ENCODE measurements at places on chromosomes 5 and 9.

- DNase-seq: no peak
Observed at GRCh38 chr9:105117234-105117633, 127.2 kb upstream of the SLC44A1 start.

GRCh38 chr5:172904643-172905345, 54.4 kb upstream of the RPL26L1 start:
- no peak for DNase-seq

- no peak for DNase-seq
Observed at GRCh38 chr9:126665644-126666035, 51.9 kb downstream of the LMX1B start.

- no peak for DNase-seq
Observed at GRCh38 chr9:91937056-91937455, 13.0 kb downstream of the ROR2 start.

DNA sequence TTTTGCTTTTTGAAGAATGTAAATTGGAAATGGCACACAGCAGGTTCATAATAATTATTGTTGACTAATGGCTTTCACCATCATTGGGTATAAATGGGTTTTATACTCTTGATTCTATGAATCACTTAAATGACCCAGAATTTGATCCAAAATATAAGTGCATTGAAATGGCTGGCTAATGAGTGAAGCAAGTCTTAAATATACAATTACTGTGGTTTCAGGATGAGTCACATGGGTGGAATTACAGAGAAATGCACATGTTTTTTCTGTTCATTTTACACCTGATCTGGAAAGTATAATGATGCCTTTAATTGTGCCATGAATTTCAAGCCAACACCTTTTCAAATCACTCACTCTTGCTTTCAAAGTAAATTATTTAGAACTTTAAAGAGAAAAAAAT, 380.8 kb upstream of the CD180 start:
- no peak for DNase-seq

- no peak for DNase-seq
Observed at GRCh38 chr5:91141642-91142041, 241.5 kb downstream of the ARRDC3 start.

DNA sequence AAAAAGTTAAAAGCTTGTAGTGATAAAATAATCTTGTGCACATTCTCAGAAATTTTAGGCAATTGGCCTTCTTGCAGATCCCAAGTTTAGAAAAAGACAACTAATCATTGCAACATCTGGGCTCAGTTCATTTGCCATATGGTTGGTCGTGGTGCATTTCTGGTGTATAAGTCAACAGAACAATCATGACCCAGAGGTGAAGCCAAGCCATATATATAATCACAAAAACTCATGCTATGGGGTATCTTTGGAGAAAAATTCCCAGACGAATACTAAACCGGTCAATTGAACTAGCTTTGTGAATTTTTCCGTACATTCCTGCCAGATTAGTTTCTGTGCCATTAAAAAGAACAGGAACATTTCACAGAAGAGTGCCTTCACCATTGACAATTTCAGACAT, 50.3 kb downstream of the FYB1 start:
- DNase-seq: no peak

GRCh38 chr5:181233801-181234454, 9.8 kb downstream of the RACK1 start:
- DNase-seq: no peak

DNA sequence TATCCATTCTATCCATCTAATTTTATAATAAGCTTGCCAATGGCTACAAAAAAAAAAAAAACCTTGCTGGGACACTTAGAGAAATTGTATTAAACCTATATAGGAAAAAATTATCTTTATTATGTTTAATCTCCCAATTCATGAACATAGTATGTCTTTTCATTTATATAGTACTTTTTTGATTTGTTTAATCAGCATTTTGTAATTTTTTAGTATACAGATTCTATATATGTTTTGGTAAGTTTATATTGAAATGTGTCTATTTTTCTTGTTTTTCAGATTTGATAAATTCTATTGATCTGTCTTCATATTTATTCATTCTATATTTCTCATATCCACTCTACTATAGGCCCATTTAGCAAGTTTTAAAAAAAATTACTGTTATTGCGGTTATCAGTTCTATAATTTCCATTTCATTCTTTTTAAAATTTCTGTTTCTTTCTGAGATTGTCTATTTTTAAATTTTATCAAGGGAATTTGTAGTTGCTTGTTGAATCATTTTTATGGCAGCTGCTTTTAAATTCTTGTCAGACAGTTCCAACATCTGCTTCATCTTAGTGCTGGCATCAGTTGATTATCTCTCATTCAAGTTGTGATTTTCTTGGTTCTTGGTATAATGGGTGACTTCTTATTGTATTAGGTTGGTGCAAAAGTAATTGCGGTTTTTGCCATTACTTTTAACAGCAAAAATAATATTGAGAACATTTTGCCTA, 170.1 kb upstream of the S1PR3 start:
- DNase-seq: no peak

GRCh38 chr5:76604838-76605237, 18.4 kb downstream of the F2RL2 start:
- DNase-seq: no peak

DNA sequence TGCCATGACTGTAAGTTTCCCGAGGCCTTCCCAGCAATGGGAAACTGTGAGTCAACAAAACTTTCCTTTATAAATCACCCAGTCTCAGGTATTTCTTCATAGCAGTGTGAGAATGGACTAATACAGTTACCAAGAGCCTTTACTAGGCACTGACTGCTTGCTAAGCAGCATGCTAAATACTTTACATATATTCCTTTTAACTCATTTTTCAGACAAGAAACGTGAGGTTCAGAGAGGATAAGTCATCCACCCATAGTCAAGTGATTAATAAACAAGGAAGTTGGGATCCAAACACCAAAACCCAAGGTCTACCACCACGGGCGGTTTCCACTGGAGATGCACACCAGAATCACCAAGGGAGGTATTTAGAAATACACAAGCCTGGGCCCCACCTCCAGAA, 50.8 kb downstream of the GABBR2 start:
- DNase-seq: no peak

DNA sequence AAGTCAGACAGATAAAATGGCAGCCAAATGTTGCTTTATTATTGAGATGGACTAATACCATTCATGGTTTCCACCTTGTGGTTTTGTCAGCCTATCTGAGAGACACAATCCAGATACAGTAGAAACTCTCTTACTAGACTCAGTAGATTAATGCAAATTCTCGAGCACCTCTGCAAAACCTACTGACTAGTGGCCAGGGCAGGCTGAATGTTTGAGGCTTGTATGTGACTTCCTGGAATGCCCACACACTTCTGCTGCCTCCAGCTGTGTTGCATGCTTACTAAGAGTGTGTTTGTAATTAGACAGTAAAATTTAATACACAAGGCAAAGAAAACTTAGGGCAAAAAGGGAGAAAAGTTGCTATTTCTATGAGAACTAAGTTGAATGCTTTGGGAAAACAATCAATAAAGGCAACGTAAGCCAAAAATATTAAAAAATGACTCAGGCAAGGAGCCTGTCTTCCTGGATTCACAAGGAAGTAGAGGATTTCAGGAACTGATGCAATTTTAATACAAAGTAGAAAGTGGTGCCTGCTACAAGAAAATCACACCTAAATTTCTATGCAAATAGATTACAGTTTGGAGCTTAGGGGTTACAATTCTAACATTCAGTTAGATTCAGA, 30.2 kb upstream of the CCNG1 start:
- no peak for DNase-seq

- DNase-seq: no peak
Observed at GRCh38 chr5:68333649-68334552, 118.3 kb downstream of the PIK3R1 start.

GRCh38 chr5:142737179-142737578, 33.0 kb upstream of the ARHGAP26 start:
- DNase-seq: no peak

- no peak for DNase-seq
Observed at GRCh38 chr5:175572886-175573285, 85.0 kb upstream of the HRH2 start.

- no peak for DNase-seq
Observed at GRCh38 chr9:138051586-138052321, 174.2 kb downstream of the CACNA1B start.

- DNase-seq: no peak
Observed at GRCh38 chr5:173010547-173011464, 27.2 kb downstream of the ATP6V0E1 start.

DNA sequence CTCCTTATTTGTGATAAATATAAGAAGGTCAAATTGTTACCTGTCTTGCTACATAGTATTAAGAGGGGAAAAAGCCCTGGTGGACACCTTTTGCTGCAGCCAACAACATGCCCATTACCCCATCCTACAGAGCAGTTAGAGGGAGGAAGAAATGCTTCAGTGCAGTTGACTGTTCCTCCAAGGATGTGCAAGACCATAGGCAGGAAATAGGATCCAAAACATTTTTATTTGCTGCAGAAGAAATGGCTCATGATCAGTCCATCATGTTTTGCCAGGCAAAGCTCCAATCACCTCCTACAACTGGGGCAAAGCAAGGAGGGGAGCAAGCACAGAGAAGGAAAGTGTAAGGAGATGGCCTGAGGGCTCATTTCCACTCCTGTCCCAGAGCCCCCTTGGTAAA, 399.1 kb upstream of the PIK3R1 start:
- no peak for DNase-seq

DNA sequence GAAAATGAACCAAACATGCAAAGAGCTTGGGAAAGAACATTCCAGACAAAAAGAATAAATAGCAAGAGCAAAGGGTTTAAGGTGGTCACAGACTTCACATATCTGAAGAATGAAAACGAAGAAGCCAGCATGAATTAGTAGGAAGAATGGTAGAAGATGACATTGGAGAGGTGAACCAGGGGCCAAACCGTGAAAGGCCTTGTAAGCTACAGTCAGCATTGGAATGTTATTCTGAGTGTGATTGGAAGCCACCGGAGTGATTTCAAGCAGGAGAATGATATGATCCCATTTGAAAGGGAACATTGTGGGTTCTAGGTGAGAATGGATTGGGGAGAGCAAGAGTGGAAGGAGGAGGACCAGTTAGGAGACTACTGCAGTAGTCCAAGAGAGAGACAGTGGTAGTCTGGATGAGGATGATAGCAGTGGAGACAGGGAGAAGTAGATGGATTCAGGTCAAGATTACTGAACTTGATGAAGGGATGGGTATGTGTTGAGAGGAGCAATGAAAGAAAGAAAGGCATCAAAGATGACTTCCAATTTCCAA, 6.9 kb upstream of the PFDN1 start:
- no peak for DNase-seq

- no peak for DNase-seq
Observed at GRCh38 chr5:1916041-1917001, 33.6 kb upstream of the IRX4 start.

DNA sequence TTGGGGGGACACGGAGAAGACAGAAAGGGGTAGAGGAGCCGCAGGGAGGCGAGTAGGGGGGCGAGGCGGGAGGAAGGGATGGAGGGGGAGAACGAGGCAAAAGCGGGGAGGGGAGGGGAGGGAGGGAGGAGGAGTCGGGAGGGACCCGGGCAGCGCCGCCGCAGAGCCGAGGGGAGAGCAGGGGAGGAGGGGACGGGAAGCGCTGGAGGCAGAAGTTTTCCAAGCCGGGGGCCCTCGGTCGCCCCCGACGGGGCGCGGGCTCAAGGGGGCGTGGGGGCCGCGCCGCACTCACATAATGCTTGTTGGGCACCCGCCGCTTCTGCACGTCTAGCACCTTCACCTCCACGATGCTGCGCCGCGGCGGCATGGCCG, 353 bp downstream of the SH3PXD2B start:
- no peak for DNase-seq

DNA sequence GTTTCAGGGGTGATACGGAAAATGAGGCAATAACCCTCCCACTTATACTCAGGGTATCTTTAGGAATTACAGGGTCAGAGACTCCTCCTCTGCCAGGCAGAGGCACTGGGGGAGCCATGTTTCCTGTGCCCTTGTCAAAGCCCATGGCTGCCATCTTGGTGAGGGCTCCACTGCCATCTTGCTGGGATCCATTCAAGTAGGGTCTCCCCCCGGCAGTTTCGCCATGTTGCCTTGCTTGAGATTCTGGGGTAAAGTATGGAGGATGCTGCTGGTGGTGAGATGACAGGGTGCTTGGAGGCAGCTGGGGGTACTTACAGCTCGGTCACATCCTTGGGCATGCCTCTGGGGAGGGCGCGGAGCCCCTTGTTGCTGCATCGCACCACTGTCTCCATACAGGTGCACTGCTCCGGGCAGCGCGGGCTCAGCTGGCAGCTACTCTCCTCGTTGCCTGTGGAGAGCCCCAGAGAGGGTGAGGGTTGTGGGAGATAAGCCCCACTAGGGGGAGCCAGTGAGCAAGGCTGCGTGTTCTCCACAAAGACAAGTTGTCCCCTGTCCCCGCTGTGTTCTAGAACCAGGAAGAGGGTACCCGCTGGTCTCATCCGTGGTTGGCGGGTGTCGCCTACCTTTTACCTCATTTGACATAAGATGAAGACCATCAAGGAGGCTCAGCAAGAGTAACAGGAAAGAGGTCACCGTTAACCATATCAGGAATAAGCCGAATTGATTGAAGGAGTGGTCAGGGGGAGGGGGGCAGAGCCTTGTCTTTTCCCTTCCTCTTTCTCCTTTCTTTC, 169.0 kb upstream of the PANK3 start:
- no peak for DNase-seq

- no peak for DNase-seq
Observed at GRCh38 chr9:18235181-18235908, 238.6 kb upstream of the ADAMTSL1 start.

DNA sequence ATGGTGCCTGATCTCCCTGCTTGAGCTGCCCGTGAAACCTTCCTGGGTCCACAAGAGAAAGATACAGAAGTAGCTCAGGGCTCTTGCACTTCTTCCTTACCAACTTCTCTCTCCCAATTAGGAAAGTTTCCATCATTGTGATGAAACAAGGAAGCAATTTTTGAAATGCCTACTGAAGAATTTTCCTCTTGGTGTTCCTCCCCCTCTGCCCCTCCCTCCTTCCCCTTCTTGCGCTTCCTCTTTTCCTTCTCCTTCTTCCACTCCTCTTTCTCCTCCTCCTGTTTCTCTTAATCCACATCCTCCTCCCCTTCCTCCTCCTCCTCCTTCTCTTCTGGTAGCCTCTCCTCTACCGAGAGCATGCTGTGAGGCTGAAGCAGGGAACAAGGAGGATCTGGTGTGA, 36.3 kb upstream of the OTULINL start:
- no peak for DNase-seq

DNA sequence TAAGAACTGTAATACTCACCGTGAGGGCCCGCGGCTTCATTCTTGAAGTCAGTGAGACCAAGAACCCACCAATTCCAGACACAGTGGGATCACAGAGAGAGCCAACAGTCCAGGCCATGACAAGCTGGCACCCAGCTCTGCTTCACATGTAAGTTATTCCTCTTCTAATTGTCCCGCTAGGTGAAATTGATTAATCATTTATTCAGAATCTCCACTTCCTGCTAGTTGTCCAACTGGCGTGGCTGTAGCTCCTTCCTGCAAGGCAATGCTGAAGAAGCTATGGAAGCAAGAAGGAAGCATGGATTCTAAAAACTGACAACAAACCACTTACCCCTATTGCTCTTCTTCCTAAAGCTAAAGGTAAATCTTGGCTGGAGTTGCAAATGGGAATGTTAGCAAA, 30.0 kb upstream of the GLRX start:
- no peak for DNase-seq

GRCh38 chr5:18370531-18370930, 736.3 kb downstream of the TAF11L14 start:
- no peak for DNase-seq

GRCh38 chr5:14138608-14139540, 4.3 kb upstream of the TRIO start:
- DNase-seq: no peak

GRCh38 chr9:124495126-124496074, 11.8 kb downstream of the NR5A1 start:
- no peak for DNase-seq
